Chondrocyte (in vitro differentiated cells): ENCODE measurements at places on chromosomes 7 and 10. TPM values are rescaled to one million over a fixed set of nuclear protein-coding genes. Genes with fewer than 3 reads are reported as not detected.

The DHTKD1 gene
- 12.1 to 16.4 TPM (median 13.7 TPM) in 3 replicates for total RNA-seq

The FAM241B gene
- total RNA-seq = 5.0 to 13.7 TPM (median 9.7 TPM) in 3 replicates

The SUGCT gene
- total RNA-seq = 27.1 to 38.6 TPM (median 34.4 TPM) in 3 replicates

The CCDC172 gene
- not detected in 3 replicates for total RNA-seq

The CDK1 gene
- 7.6 to 16.7 TPM (median 9.0 TPM) in 3 replicates for total RNA-seq

The CYP3A4 gene
- not detected in 3 replicates for total RNA-seq

The SDK1 gene
- 9.5 to 12.2 TPM (median 10.9 TPM) in 3 replicates for total RNA-seq

- no peaks in the 10 kb centered on the region for H3K27me3 ChIP-seq
- H3K27ac ChIP-seq = no peak overlapping the region
- H3K4me1 ChIP-seq = peaks cover 5% of the 10 kb centered on the region
- DNase-seq = peak; percentile 66
- H3K4me3 ChIP-seq = no peak overlapping the region
Observed at GRCh38 chr7:47391726-47392125, 190.2 kb downstream of the TNS3 start.

- no peaks in the 10 kb centered on the region for H3K27me3 ChIP-seq
- no peak overlapping the region for H3K4me3 ChIP-seq
- peak overlapping the region; percentile 78 for H3K27ac ChIP-seq
- H3K36me3 ChIP-seq = no peaks in the 10 kb centered on the region
Observed at GRCh38 chr7:19522486-19522885, 186.4 kb downstream of the POLR1F start.

DNA sequence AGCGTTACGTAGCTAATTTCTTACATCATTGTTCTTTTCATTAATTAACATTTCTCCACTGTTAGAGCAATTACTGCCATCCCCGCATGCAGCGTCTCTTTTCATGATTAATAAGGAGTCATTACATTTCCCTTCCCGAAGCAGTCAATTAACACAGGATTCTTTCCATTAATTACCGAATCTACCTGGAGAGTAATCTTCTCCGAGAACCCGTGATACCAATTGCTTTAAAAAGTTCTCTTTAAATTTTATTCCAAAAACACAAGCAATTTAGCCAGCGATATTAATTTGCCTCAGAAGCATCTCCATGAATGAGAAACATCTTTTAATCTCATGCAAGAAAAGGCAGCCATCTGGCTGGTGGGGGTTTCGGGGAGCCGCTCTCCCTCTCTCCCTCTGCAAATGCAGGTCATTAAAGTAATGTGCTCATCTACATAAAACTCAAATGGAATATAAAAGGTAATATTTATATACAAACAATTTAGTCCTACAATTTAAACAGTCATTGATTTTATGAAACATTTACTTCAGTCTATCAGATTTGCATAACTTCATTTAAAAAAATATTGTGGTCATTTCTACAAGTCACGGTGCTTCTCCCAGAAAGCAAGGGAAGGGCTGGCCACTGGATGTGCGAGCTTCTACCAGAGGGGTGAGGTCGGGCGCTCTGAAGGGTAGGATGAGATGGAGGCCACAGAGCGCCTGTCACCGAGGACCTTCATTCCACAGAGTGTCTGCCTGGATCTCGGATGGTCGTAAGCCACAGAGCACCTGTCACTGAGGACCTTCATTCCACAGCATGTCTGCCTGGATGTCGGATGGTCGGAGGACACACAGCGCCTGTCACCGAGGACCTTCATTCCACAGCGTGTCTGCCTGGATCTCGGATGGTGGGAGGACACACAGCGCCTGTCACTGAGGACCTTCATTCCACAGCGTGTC is 145.0 kb downstream of the WDR37 start:
- no peak overlapping the region for H3K27ac ChIP-seq
- peaks cover 3% of the 10 kb centered on the region for H3K27me3 ChIP-seq
- H3K36me3 ChIP-seq = no peaks in the 10 kb centered on the region
- no peaks in the 10 kb centered on the region for H3K4me1 ChIP-seq
- no peak overlapping the region for H3K4me3 ChIP-seq

GRCh38 chr7:156576216-156577058 is 64.1 kb upstream of the RNF32 start:
- H3K36me3 ChIP-seq = peaks cover 7% of the 10 kb centered on the region
- H3K4me3 ChIP-seq = no peak overlapping the region
- H3K27ac ChIP-seq = no peak overlapping the region
- H3K27me3 ChIP-seq = peaks cover 4% of the 10 kb centered on the region

DNA sequence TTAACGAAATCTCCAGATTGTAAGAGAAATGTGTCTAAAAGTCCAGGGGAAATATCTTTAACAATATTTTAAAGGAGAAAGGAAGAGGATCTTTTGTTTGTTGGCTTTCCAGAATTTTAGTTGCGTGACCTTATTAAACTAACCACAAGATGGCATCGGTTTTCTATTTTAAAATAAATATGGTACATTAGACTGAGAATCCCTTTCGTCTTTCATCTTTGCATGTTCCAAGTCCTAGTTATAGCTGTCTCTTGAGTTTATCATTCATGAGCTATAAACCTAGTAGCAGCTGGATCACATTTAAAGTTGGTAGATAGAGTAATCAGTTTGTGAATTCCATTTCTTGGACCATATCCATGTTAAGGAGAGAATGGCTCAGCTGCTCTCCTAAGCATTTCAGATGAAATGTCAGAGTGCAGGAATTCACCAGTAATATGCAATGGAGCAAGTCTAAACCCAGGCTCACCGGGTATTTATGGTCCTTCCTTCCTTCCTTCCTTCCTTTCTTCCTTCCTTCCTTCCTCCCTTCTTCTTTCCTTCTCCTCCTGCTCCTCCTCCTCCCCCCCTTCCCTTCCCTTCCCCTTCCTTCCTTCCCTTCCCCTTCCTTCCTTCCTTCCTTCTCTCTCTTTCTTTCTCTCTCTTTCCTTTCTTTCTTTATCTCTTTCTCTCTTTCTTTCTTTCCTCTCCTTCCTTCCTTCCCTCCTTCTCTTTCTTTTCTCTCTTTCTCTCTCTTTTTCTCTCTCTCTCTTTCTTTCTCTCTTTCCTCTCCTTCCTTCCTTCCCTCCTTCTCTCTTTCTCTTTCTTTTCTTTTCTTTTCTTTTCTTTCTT is 57.8 kb upstream of the RAB18 start:
- H3K4me3 ChIP-seq = no peak overlapping the region
- H3K36me3 ChIP-seq = no peaks in the 10 kb centered on the region
- H3K27me3 ChIP-seq = peaks cover 2% of the 10 kb centered on the region
- DNase-seq = no peak
- peaks cover 7% of the 10 kb centered on the region for H3K4me1 ChIP-seq

DNA sequence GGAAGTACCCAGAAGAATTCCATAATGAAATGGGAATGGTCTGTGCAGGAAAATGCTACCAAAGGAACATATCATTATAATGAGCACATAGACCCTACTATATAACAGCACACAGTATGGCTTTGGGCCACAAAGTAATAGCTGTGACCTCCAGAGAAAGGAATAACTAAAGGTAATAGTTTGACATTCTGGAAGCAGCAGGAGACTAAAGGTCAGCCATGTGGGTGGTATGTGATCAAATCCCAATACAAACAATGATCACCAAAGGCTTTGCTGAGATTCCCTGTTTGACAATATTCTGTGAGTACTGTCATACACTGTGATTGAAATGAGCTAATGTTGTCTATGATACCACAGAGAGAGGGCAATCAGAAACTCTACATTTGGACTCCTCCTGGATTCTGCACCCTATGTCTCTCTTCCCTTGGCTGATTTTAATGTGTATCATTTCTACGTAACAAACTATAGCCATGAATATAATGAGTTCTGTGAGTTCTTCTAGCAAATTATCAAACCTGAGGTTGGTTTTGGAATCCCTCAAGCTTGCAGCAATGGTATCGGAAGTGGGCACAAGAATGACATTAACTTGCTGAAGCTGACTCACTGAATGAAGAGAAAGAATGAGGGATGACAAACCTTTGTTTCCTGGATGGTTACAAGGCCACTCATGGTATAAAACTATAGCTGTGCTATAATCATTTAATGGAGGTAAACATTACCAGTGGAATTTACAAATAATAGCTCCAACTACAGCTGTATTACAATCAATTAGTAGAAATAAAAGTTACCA is 99.6 kb downstream of the JMJD1C start:
- no peak overlapping the region for H3K27ac ChIP-seq
- no peaks in the 10 kb centered on the region for H3K27me3 ChIP-seq
- no peak overlapping the region for H3K4me3 ChIP-seq
- H3K36me3 ChIP-seq = no peaks in the 10 kb centered on the region
- no peak for DNase-seq

GRCh38 chr7:1531263-1531978 is 919 bp downstream of the MAFK start:
- H3K4me3 ChIP-seq = peak overlapping the region; percentile 77
- H3K36me3 ChIP-seq = no peaks in the 10 kb centered on the region
- H3K27me3 ChIP-seq = peaks cover 5% of the 10 kb centered on the region
- peaks cover 37% of the 10 kb centered on the region for H3K4me1 ChIP-seq
- DNase-seq = no peak

DNA sequence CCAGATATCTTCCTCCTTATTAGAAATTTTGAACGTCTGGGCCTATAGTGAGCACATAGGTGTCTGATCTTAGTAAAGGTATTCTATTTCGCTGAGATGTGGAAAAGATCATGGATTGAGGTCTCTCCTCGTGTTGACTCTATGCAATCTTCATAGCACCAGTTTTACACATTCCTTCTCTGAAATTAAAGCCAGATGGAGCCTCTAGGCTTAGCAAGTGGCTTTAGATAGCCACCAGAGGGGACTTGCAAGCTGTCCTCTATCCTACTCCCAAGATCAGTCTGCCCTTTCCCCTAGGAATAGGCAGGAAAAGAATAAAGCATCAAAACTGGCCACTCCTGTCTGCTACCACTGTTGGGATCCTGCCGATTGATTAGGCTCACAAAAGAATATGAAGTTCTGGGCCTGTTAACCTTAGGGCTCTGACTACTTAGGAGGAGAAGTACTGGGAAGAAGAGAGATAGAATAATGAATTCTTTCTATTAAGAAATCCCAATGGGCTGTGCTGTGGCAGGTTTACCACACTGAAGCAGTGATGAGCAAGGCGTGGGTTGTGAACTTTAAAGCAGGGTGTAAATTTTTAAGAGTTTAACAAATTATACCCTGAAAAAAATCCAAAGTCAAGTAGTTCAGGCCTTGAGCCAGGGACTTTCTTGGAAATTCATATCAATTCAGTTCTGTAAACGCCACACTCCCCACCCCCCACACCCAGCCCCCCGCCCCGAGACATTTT is 2.2 kb upstream of the STRIP2 start:
- peaks cover 14% of the 10 kb centered on the region for H3K27me3 ChIP-seq
- H3K4me1 ChIP-seq = peaks cover 12% of the 10 kb centered on the region
- peaks cover 3% of the 10 kb centered on the region for H3K36me3 ChIP-seq
- no peak for DNase-seq
- H3K4me3 ChIP-seq = no peak overlapping the region

DNA sequence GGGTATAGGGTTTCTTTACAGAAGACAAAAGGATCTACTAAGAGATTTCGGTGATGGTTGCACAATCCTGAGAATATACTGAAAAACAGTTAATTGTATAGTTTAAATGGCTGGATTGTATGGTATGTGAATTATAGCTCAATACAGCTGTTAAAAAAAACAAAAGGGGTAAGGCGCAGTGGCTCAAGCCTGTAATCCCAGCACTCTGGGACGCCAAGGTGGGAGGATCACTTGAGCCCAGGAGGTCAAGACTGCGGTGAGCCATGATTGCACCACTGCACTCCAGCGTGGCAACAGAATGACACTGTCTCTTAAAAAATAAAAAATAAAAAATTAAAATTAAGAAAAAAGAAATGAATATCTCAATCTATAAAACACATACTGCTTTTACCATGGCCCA is 18.5 kb downstream of the ESYT2 start:
- peaks cover 4% of the 10 kb centered on the region for H3K36me3 ChIP-seq
- peak overlapping the region; percentile 25 for H3K27ac ChIP-seq
- peaks cover 67% of the 10 kb centered on the region for H3K4me1 ChIP-seq
- no peak overlapping the region for H3K4me3 ChIP-seq

- peak overlapping the region; percentile 70 for H3K27ac ChIP-seq
- H3K4me1 ChIP-seq = peaks cover 98% of the 10 kb centered on the region
- peak overlapping the region; percentile 10 for H3K4me3 ChIP-seq
- no peak for DNase-seq
- no peaks in the 10 kb centered on the region for H3K27me3 ChIP-seq
Observed at GRCh38 chr10:71971311-71971731, 7.1 kb downstream of the CHST3 start.

- peak overlapping the region; percentile 64 for H3K27ac ChIP-seq
- no peak for DNase-seq
- no peaks in the 10 kb centered on the region for H3K27me3 ChIP-seq
- H3K36me3 ChIP-seq = peaks cover 2% of the 10 kb centered on the region
Observed at GRCh38 chr10:63376560-63377304, 89.0 kb downstream of the JMJD1C start.

DNA sequence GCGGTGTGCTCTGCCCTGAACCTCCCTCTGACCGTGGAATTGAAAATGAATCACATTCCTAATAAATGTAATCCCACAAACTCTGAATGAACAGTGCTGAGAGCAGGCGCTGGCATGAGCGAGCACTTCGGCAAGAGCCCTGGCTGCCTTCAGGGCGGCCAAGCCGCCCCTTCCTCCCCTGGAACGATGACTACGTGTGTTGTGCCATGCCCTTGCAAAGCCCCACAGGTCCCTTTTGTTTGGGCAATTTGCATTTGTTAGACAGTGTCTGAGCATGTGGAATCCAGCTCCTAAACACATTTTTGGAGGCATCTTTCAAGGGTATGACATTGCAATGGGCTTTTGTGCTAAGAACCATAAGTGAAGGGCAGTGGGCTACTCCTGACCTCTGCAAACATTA is 95.6 kb upstream of the MKI67 start:
- no peak overlapping the region for H3K27ac ChIP-seq
- H3K27me3 ChIP-seq = peaks cover 21% of the 10 kb centered on the region
- no peak for DNase-seq
- no peaks in the 10 kb centered on the region for H3K4me1 ChIP-seq
- H3K4me3 ChIP-seq = no peak overlapping the region
- H3K36me3 ChIP-seq = no peaks in the 10 kb centered on the region

DNA sequence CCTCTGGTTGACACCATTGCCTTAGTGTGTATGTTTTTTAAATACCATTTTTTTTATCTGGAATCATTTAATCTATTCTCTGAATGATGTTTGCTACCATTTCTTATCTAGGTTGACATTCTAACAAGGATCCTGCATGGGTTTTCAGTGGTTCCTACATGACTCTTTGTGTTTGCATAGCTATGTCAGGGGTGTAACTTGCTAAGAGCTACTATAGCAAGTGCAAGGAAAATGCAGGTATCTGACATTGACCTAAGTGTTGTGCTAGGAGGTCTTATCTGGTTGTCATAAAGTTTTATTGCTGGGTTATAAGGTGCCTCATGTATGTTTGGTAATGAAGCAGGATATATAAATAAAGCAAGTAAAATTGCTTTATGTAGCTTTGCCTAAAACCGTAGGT is 183.2 kb downstream of the PLXDC2 start:
- no peak for DNase-seq
- no peaks in the 10 kb centered on the region for H3K27me3 ChIP-seq
- H3K36me3 ChIP-seq = peaks cover 12% of the 10 kb centered on the region
- H3K4me3 ChIP-seq = no peak overlapping the region
- H3K4me1 ChIP-seq = peaks cover 53% of the 10 kb centered on the region
- no peak overlapping the region for H3K27ac ChIP-seq

DNA sequence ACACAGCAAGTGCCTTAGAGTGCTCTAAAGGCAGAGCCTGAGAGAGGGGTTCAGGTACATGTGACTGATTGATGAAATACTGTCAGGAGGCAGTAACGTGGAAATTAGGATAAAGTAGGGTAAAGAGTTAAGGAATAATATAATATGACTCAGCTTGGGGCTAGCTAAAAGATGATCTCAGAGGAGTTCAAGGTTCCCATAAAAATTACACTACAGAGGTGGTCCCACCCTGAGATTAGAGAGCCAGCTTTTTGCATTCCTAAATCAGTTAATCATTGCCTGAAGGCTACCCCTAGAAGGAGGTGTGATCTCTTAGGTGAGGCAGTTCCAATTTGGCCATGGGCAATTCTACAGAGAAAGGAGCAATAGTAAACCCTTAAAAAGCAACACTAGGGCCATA is 5.8 kb downstream of the LIPJ start:
- no peak overlapping the region for H3K4me3 ChIP-seq
- no peak overlapping the region for H3K27ac ChIP-seq
- no peaks in the 10 kb centered on the region for H3K27me3 ChIP-seq
- H3K4me1 ChIP-seq = no peaks in the 10 kb centered on the region
- no peak for DNase-seq
